HFFc6 (cell line): ENCODE measurements at places on chromosomes 12 and 14.

GRCh38 chr14:88829685-88830302, 5.3 kb downstream of the TTC8 start:
- no peak for DNase-seq

- no peak for DNase-seq
Measured at GRCh38 chr12:92641291-92641690, 61.5 kb upstream of the PLEKHG7 start.

DNA sequence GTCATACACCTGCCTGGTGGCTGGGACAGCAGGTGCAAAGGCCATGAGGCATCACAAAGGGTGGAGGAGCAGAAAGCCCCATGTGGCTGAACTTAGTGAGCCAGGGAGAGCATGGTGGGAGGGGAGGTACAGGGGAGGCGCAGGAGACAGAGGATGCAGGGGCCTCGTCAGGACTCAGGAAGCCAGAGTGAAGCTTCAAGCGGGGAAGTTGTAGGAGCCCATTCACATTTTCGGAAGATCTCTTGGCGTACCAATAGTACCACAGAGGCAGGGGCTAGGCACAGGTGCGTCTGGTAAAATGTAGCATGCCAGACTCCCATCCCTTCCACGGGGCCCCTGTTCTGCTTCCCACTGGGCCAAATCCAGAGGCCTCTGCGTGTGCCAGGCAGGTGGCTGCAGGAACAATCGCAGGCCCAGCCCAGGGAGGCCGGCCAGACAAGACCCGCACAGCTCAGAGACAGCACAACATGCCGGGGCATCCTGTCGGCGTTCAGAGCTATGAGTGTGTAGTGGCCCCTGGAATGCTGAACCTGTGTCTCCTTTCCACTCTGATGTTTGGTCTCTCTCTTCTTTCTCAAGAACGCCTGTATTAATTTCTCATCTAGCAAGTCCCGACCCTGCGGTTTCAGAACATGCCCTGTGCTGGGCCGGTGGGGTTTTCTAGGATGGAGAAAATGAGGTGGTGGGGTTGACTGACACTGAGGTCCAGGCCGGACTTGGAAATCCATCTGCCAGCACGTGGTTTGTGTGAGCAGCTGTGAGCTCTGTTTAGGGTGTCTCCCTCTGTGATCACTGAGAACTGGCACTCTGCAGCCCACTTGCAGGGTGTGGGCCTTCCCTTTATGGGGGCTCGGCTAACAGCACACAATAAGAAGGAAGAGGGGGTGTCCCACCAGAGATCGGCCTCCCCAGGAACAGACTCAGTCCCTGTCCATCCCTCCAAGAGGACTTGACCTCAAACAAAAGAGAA, 5.5 kb upstream of the TMEM132D start:
- no peak for DNase-seq

- DNase-seq: no peak
Measured at GRCh38 chr12:2386566-2386965, 333.8 kb downstream of the CACNA1C start.

GRCh38 chr12:129152351-129153104, 299.2 kb downstream of the GLT1D1 start:
- DNase-seq: no peak

- no peak for DNase-seq
Measured at GRCh38 chr14:97179573-97179972, 382.4 kb downstream of the VRK1 start.

DNA sequence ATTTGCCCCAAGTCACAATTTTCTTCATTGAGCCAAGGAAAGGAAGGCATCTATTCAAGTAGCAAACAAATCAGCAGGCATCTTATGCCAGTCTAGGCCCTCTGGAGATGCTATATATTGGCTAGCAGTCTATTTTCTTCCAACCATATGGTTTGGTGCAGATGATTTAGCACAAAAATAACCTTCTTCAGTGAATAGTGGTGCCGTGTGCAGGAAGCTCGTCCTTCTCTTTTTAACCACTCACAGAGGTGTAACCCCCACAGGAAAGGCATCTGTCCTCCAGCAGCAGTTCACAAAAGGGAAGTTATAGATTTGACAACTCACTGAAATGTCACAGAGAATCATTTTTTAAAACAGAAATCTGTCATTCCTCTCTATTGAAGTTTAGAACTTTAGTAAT, 445.7 kb upstream of the SYT1 start:
- DNase-seq: no peak

DNA sequence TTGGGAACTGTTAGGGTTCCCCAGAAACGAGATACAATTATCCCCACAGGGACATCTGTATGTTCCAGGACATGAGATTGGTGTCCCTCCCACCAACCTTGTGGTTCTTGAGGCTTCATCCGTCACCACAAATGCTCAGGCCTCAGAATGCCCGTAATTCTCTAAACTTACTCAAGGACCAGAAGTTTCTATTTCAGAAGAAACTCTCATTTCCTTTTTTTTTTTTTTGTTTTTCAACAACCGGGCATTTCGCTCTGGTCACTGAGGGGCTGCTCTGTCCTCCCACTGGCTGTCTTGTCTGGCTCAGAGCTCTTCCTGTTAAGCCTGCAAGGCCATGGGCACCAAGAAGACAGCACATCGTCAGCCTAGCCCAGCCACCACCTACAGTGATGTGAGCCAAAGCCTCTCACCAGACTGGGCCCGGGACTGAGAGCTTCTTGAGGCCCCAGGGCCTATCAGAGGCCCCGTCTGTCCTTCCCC, 36.2 kb downstream of the VDR start:
- DNase-seq: no peak

DNA sequence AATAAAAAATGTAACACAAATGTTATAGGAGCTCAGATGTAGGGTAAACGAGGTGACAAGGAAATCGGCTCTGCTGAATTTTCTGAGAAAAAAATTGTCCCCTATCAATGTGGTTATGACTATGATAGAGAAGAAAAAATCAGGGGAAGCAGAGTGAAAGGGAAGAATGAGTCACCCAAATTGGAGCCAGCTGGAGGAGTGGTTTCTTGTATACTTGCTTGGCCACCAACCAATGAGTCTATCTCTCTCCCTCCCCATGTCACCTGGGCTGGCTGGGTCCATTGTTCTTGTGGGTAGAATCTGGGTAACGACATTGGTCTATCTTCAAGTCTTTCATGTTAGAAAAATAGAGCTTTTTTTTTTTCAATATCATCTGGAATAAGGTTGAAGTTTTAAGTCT, 196.6 kb upstream of the FLRT2 start:
- DNase-seq: peak; percentile 28

DNA sequence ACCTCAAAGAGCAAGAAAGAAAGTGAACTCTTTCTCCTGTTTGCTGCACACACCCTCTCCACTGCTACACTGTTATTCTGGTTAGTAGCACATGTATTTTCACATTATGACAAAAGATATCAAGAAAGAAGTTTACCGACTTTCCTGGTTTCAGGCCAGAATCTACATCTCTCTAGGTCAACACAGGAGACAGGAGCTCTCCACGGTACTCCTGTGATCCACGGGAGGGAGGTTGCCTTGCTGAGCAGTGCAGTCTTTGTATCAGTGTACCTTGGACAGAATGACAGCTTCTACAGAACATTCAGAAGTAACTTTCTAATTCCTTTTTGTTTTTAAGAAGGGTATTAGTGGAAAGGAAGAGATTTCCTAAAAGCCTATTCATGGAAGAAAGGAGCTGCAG, 805.6 kb downstream of the NRXN3 start:
- no peak for DNase-seq

GRCh38 chr12:65525491-65526141, 247.1 kb downstream of the MSRB3 start:
- peak; percentile 97 for DNase-seq

GRCh38 chr14:66487164-66487563, 993 bp downstream of the CCDC196 start:
- DNase-seq: no peak

GRCh38 chr14:100091386-100091785, 26.2 kb downstream of the EVL start:
- DNase-seq: no peak

DNA sequence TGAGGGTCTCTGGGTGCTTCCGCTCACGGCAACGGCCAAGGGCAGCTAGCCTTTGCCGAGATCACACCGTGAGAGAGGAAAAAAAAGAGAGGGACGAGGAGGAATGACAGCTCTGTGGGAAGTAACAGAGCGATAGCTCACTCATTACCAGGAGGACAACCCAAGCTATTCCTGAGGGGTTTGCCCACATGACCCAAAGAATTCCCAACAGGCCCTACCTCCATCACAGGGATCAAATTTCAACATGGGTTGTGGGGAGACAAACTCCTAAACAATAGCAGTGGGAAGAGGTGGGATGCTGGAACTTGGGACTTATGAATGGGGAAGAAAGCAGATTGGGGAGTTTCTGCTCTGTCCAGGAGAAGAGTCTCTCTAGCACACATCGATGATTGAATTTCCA, 180.6 kb downstream of the LRRK2 start:
- no peak for DNase-seq

GRCh38 chr12:127401005-127401404, 866.0 kb upstream of the TMEM132C start:
- peak; percentile 39 for DNase-seq

DNA sequence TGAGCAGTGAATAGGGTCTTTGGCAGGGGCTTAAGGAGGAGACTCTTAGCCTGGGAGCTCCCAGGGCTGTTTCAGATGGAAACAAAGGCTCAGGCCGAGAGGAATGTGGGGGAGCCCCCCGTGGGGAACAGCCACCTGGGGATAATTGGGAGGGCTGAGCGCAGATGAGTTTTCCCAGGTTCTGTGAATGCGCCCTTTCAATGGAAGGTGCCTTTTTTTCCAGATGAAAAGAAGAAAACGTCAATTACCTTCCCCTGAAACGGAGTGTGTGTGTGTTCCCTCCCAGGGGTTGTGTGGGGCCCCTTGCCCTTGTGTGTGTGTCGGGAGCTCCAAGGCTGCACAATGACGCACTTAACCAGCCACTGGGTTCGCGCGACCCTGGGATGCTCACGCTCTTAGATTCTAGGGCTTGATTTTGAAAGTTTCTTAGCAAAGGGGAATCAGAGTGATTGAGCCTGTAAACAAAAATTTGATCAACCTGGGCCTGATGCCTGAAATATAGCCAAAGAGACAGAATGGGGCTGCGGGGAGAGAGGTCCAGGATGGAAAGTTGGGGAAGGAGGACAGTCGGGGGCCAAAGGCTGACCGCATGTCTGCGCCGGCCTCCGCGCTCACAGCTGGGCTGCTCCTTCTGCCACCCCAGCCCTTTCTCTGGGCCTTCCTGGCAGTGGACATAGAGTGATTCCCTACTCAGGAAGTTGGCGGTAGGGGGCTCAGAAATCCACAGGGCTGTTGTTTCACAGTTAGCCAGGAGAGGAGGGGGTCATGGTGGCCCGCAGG, 14.6 kb downstream of the MEG3 start:
- DNase-seq: no peak

DNA sequence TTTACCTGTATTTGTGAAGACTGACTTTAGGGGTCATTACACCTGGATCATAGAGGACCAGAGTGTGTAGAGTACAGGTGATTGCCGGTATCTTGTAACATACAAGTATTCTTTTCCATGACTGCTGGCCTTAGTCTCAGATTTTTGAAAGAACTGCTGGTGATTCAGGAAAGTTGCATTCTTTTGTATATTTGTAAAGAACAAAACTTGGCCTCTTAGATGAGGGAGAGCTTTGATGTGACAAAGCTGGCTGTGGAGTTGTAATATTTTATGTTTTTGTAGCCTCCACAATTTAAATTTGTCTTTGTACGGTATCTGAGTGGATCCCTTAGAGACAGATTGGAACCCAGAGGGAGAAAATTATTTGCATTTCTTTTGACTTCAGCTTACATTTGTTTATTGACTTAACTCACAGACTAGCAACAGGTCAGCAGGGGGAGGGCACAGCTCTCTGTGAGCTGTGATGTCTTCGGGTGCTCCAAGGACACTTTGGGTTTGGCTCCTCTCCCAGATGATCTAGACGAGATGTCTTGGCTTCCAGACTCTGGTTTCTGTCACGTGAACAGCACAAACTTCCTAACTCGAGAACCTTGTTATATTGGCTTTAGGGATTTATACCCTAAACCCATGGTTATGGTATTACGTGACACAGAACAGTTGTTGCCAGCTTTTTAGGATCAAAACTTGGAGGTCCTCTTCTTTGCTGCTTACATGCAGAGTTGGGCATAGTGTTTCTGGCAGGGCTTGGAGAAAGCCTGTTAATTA, 65.9 kb downstream of the DAAM1 start:
- DNase-seq: peak; percentile 89

GRCh38 chr12:22335794-22336166, 1.3 kb upstream of the ST8SIA1 start:
- DNase-seq: no peak

GRCh38 chr12:23555180-23555824, 394.2 kb downstream of the SOX5 start:
- no peak for DNase-seq

DNA sequence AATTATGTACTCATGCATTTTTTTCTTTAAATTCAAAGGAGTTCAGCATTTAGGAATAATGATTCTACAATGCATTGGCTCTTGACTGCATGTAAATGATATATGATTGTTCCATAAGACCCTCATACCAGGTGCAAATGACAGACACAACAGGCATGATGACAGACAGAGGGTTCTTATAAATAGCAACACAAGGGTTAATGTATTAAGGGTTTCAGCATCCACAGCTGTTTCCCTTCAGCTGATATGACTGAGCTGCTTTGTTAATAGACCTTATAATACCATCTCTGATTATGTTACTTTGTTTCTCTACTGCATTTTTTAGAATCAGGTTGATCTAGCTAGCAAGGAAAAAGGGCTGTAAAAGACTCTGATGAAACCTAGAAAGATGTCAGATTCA, 90.8 kb upstream of the TMTC2 start:
- DNase-seq: no peak

DNA sequence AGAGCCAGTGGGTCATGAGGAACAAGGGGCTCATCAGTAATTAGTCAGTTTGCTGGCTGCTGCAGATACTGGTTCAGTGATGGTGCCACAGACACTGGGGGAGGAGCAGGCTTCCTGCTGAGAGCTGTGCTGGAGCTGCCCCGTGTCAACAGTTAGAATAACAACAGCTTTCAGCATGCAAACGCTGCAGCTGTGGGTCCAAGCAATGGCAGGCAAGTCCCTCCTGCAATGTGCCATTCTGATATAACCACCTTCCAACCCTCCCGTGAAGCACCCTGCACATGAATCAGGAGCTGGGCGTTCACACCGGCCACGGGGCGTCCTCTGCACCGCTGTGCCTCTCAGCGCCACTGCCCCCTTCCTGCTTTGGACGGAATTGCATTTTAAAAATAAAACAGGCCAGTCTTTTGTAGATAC, 258.4 kb upstream of the SFSWAP start:
- DNase-seq: no peak

- no peak for DNase-seq
Measured at GRCh38 chr14:34350903-34351302, 111.1 kb downstream of the SPTSSA start.

DNA sequence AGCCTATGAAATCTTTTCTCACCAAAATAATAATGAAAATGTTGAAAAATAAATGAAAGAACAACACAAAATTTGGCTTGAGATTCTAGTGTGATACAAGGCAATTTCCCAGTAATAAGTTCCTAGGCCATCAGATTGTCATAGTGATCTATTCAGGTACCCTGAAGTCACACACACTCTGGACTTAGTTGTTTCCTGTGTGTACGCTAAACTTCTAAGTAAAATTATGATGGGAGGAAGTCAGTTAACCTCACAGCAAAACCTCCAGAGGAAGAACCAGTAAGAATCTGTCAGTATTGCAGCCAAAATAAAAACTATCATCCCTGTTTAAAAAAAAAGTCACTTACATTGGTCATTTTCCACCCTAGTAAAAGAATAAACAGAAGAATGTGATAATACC, 81.9 kb downstream of the DBX2 start:
- DNase-seq: no peak

- DNase-seq: no peak
Measured at GRCh38 chr12:3405821-3406220, 85.2 kb upstream of the PRMT8 start.
